Caki2 (cell line): ENCODE measurements at places on chromosomes 12 and 14. TPM values are rescaled to one million over a fixed set of nuclear protein-coding genes. Genes with fewer than 3 reads are reported as not detected.

The HOXC6 gene
- 0.68 TPM in 1 of 2 replicates, not detected in the other for total RNA-seq

The HOXC9 gene
- total RNA-seq, result 1.4 and 2.4 TPM in 2 replicates

The OR2AP1 gene
- not detected in 2 replicates for total RNA-seq

The GUCY2C gene
- total RNA-seq, result not detected in 2 replicates

The CISTR gene
- not detected in 2 replicates for total RNA-seq

The FAM234B gene
- 2.5 and 6.7 TPM in 2 replicates for total RNA-seq

The ANKRD9 gene
- total RNA-seq, result 14.1 and 27.5 TPM in 2 replicates

The SLC5A8 gene
- not detected in 2 replicates for total RNA-seq

The A2M gene
- not detected in 2 replicates for total RNA-seq

The RAD9B gene
- total RNA-seq, result 2.8 and 20.2 TPM in 2 replicates

The GRIP1 gene
- total RNA-seq, result 3.7 and 5.0 TPM in 2 replicates

The FGF23 gene
- total RNA-seq, result not detected in 2 replicates

The TRHDE gene
- total RNA-seq, result 26.0 and 36.2 TPM in 2 replicates

DNA sequence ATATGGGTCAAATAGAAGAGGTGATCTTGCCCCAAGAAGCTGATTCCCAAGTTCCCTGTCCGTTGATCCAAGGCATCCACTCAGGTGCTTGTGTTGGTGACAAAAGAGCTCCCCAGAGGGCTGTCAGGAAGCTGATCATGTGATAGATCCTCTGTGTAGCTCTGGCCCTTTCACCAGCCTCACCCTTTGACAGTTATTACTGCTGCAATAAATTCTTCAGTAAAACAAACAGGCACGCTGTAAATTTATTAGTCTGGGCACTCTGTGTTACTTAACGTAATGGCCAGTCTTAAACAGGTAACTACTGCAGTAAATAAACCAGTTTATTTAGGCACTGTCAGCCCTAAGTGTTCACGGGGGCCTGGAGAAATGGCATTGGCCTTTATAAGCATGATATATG lies 473.9 kb downstream of the BCL11B start:
- DNase-seq, result no peak

DNA sequence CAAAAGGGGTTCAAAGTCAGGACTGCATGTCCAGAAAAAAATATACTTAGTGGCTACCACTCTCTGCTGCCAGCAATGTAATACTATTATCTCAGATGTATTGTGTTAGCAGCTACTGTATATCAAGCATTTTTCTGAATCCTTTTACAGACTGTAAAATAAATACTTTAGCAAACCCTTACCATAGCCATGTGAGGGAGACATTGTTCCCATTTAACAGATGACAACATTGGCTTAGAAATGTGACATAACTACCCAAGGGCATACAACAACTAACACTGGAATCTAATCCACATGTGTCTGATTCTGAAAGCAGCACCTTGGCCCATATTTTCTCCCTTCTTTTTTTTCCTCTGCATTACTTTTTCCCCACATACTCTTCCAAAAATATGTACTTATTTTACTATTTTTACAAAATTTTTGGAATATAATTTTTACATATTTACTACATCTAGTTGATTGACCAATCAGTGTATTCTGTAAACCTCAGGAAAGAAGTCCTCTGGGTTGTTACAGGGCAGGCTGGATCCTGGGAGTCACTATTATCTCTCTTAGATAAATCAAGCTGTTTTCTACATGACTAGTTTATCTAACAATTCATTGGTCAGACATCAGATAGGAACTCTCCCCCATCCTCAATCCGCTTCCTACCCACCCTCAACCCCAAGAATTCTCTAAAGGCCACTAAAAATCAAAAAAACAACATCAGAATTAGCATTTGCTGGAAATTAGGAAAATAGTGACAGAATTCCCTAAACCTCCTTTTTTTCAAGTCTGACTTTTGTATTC lies 154.1 kb downstream of the BTG1 start:
- DNase-seq, result no peak

GRCh38 chr12:102964872-102965271 lies 7.4 kb downstream of the ASCL1 start:
- no peak for DNase-seq

GRCh38 chr14:53900499-53900898 lies 56.1 kb downstream of the BMP4 start:
- no peak for DNase-seq

- no peak for DNase-seq
These were observed 60.4 kb upstream of the SEL1L start for GRCh38 chr14:81594012-81594411.

- no peak for DNase-seq
These were observed 354.4 kb upstream of the FLRT2 start for GRCh38 chr14:85175556-85175955.

DNA sequence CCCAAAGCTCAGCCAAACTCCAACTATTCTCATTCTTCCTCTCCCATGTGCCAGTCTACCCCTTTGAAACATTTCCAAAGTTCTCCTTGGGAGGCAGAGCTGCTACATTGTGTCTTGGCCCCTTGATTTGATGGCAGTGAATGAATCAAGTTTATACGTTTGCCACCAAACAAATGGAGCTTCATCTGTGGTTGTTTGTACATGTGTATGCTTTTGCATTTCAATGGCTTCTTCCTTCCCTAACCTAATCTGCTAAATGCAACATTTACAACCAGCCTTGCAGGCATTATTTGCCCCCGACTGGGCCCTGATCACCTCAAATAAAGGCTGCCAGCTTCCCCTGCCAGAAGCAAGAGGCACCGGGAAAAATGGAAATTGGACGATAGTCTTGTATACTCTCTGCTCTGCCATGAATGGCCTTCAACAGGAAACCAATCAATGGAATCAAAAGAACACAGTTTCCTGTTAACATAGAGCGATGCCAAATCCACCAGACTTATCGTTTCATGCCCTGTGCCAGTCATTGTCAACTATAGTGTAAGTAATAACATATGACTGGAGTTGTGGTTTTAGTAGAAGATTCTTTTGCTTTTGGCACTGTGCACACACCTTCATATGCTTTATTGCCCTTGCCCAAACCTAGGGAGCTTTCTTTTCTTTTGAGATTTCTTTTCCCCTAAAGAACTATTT lies 97.8 kb downstream of the TMEM30B start:
- no peak for DNase-seq

DNA sequence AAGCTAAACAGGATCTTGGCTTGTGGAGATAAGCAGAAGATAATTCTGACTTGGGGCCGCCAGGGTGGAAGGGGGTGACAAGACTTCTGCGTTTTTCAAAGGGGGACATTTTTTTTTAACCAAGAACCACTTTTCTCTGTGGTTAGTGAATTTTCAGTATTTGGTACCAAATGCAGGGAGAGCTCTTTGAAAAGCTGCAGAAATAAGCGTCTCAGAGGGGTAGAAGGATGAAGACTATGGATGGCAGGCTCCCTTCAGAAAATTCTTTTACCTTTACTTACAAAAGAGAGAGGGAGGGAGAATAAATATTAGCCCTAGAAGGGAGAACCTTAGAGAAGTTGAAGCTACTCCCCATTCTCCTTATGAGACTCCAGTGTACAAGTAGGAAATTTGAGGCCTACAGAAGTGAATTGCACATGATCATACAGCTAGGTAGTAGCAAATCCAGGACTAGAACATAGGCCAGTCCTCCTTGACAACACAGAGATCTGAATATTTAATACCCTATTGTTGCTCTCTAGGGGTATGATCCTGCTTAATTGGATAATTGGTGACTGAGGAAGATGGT lies 840 bp downstream of the MRPL52 start:
- no peak for DNase-seq

- DNase-seq, result no peak
These were observed 5.0 kb upstream of the PABPN1 start for GRCh38 chr14:23316300-23316699.

GRCh38 chr14:61342486-61342885 lies 21.1 kb downstream of the PRKCH start:
- DNase-seq, result no peak

- DNase-seq, result no peak
These were observed 674.7 kb upstream of the TMEM132C start for GRCh38 chr12:127592245-127592644.

DNA sequence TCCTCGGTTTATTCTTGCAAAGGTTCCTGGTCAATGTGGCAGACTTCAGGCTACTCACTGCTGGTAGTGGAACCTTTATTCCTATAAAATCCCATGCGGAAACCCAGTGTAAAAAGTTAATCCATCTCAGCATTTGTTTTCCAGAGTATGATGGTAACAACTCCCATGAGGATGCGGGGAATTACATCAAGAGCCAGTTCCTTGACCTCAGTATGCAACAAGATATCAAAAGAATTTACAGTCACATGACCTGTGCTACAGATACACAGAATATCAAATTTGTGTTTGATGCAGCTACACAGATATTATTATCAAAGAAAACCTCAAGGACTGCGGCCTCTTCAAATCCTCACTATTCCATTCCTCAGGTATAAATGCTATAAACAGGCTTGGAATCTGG lies 19.3 kb downstream of the CPM start:
- DNase-seq, result no peak

DNA sequence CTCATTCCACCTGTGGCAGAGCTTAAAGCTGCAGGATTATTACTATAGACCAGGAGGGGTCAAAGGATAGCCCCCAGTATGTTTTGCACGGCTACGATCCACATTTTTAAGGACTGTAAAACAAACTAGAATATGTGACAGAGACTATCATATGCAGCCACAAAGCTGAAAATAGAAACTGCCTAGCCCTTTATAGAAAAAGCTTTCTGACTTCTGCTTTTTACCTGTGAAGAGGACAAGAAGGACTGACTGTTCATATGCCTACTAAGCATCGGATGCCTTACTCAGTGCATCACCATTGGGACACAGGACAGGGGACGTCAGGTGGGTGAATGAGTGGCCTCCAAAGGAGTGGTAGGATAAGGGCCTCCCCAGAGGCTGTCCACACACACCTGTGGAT lies 29.8 kb downstream of the SPTB start:
- DNase-seq, result no peak

DNA sequence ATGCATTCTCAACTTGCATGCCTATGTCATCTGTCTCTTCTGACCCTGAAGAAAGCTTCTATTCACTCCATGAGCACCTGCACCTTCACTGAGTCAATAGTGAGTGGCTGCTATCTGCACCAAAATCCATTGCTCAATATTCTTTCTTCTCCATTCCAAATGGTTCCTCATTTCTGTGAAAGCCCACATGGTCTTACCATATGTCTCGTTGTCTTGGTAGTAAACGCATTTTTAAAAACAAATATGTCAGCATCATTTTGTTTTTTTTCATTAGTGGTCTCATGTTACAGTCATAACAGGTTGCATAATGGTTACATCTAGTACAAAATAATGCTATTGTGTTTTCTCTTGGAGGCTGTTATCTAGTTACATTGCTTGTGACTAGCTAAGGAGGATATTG lies 106.9 kb upstream of the CPM start:
- no peak for DNase-seq

DNA sequence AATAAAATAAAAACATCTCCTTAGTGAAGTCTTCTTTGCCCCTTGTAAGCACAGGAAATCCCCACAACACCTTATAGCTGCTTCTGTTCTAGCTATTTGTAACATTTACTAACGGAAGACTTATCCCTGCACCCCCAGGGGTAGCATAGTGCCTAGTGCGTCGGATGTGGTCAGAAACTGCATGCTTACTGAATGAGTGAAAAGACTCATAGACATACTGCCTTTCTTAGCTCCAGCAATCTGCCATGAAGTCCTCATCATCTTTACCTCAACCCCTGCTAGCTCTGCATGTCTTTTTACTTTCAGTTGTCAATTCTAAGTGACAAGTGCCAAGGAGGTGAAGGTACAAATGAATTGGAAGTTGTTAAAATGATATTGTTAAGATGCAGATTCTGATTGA lies 12.9 kb downstream of the RIOX1 start:
- no peak for DNase-seq

GRCh38 chr14:23632461-23633159 lies 3.6 kb upstream of the DHRS2 start:
- DNase-seq, result no peak

DNA sequence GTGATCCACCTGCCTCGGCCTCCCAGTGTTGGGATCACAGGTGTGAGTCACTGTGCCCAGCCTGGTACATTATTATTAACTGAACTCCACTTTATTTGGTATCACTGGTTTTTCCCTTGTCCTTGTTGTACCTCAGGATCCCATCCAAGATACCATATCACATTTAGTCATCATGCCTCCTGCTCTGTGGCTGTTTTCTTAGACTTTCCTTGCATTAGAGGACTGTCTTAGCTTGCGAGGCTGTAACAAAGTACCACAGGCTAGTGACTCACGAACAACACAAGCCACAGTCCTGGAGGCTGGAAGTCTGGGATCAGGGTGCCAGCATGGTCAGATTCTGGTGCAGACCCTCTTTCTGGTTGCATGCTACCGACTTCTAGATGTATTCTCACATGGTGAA lies 12.2 kb downstream of the KLC1 start:
- DNase-seq, result peak; percentile 26

DNA sequence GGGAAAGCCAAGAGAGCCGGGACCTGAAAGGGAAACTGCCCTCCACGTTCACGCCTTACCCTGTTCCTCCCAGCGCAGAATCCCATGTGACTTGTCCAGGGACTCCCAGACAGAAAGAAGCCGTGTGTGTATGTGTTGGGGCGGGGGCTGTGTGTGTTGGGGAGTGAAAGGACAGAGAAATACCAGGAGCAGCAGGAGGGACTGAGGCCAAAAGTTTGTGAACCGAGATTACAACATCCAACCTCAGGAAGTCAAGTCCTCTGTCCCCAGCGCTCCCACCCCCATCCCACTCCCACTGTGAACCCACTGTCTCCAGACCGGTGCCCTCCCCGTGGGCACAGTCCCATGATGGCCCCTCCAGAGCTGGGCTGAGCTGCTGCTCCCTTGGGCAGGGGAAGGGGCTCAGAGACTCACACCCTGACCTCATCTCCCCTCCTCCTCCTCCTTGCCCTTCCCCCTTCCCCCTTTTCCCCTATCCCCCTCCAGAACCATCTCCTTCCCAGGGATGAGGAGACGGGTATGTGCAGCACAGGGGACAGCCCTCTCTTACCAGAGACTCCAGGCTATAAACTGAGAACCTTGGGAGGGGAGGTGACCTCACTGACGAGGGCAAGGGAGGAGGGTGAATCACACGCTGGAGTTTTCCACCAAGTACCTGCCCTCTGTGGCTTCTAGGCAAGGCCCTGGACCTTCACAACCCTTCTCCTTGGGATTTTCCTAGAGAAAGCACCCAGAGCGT lies at the start of gene SLC6A12:
Gene SLC6A12, minus strand, starts transcription at position 155 of the 739 bp plus-strand sequence. CDS start 4,171 bp downstream, outside the sequence.
- no peak for DNase-seq

DNA sequence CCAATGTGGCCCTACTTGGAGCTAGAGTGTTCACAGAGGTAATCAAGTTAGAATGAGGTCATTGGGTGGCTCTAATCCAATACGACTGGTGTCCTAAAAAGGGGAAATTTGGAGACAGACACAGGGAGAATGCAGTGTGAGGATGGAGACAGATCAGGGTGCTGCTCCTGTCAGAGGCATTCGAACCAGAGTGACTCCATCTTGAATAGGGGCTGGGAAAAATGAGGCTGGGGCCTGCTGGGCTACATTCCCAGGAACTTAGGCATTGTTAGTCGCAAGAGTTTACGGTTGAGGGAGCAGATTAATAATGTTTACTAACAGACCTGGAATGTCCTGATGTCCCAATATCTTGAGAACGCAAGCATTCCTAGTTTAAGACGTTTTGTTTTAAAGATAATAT lies 20.2 kb downstream of the TNFAIP2 start:
- no peak for DNase-seq
